Activated T-helper 1 cell treated with anti-CD3 and anti-CD28 coated beads, Interleukin-2, amount 50 U/mL, for 16 hours (primary cell): ENCODE measurements at places on chromosomes 3 and 15.

DNA sequence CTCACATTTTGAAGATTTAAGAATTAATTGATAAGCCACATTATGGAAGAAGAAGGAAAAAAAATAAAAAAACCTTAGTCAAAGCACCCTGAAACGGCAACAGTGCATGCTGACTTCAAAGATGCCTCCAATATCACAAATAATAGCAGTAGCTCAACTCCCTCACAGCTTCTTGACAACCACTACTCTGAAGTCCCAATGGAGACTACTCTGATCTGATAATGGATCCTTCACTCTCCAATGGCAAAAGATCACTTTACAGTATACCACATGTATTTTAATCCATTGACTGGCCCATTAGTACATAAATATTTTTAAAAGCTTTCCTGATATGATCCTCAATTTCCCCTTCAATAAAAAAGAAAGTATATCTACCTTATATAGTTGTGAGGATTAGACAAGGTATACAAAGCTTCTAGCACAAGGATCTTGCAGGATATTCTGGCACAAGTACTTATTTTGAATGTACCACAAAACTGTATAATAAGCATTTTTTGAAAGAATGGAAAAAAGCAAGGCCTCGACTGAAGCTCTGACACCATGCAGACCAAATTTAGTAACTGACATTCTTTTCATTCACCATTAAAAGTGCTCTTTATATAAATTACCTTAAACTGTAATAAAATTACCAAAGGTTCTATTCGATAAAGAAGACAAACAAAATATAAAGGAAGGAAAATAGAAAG, 91.9 kb downstream of the PEAK1 start:
- no peak for DNase-seq

- no peak for DNase-seq
Measured at GRCh38 chr3:171936191-171936841, 93.2 kb downstream of the TMEM212 start.

DNA sequence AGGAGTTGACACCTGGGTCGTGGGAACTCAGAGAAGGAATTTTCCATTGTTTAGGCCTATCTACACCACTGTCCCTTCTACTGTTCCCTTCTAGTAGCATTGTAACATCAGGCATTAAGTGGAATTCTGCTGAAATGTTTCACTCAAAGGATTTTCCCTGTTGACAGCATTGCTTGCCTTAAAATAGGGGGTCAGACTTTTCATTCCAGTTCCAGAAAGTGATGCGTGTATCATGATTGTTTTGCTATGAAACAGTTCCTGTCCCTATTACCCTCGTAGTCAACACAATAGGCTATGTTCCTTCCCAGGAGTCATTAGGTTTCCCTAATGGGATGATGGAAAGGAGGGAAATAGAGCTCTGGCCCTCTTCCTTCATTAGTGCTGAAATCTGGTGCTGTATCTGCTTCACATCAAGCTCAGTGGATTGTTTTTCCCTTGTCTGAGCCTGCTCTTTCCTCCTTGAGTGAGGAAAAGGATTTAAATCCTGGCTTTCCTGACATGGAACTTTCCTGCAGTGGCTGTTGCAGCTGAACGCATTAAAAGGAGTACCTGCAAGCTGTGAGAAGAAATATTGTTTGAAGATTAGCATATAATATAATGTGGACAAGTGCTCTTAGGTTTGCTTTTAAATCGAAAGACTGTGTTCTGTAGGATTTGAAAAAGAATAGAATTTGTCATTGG, 195.9 kb downstream of the KLHL25 start:
- DNase-seq, result no peak

DNA sequence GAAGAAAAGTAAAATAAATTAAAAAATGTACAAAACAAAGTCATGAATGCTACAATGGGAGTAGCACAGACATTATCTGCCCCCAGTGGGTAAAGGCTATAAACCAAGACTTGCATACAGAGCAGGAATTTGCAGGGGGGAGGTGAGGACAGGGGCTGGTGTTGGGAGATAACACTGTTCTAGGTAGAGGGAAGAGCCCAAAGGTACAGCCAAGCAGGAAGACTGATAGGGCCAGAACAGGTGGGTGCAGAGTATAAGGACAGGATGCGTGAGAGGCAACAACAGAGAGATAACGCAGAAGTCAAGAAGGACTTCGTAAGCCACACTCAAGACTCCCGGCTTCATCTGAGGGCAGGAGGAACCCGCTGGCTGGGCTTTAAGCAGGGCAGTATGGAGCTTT, 146.5 kb downstream of the CTNNB1 start:
- no peak for DNase-seq

GRCh38 chr3:146071632-146072031, 89.4 kb downstream of the PLOD2 start:
- no peak for DNase-seq

- DNase-seq, result no peak
Measured at GRCh38 chr15:49696433-49696832, 75.6 kb downstream of the DTWD1 start.

GRCh38 chr15:76978522-76979330, 16.2 kb upstream of the PSTPIP1 start:
- DNase-seq, result no peak

- DNase-seq, result no peak
Measured at GRCh38 chr3:72580900-72581299, 267.3 kb downstream of the SHQ1 start.

DNA sequence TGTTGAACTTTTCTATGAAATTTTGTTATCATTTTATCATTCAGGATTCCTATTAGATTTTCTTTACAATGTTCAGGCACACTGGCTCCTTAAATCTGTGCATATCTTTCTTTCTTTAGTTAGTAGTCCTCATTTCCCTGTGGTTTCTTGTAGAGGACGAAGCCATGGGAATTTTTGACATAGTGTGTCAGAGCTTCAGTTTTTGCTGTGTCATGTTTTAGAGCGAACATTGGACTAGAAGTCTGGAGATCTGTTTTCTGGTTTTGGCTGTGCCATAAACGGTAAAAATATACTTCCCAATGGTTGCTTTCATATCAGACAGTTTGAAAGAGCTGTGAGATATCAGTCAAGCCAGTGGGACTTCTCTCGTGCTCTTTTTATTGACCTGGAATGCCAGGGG, 105.2 kb downstream of the CHCHD4 start:
- DNase-seq, result no peak

DNA sequence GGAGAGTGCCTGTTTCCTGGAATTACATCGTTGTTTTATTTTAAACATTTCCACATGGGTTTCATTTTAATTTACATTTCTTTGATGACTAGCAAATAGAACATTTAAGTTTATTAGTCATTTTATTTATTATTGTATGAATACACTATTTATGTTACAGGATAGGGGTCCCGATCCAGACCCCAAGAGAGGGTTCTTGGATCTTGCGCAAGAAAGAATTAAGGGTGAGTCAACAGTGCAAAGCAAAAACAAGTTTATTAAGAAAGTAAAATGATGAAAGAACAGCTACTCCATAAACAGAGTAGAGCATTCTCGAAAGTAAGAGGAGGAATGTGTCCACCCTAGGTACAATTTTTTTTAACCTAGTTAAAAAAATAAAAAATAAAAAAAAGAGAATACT, 539.5 kb downstream of the NAALADL2 start:
- DNase-seq, result no peak

GRCh38 chr3:963755-964154, 129.1 kb upstream of the CNTN6 start:
- no peak for DNase-seq
